ENCODE measurements at places on chromosomes 4 and X. TPM values are rescaled to one million over a fixed set of nuclear protein-coding genes. Genes with fewer than 3 reads are reported as not detected.

- no peak for DNase-seq
- H3K27me3 ChIP-seq = no peaks in the 10 kb centered on the region
- H3K36me3 ChIP-seq = no peaks in the 10 kb centered on the region
- H3K27ac ChIP-seq = no peak overlapping the region
Observed at GRCh38 chrX:129115104-129115503, 408.2 kb downstream of the SMARCA1 start.

DNA sequence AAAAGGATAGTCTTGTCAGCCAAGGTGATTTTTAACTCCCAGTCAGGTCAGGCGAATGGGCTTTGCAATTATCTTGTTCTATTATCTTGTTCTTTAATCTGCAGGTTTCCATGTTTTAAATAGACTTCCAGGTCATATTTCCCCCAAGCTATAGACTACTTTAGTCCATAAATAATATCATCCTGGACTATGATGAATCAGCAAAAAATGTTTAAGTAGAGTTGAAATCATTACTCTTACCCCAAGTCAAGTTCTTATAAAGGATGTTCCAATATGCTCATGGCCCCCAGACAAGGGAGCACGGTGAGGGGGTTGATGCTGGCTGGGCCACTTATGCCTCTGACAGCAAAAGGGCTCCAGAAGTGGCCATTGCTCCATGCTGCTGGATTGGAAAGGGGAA lies 75.1 kb downstream of the SLC2A9 start:
- H3K27me3 ChIP-seq = no peaks in the 10 kb centered on the region
- H3K36me3 ChIP-seq = no peaks in the 10 kb centered on the region
- H3K4me1 ChIP-seq = peaks cover 7% of the 10 kb centered on the region
- DNase-seq = no peak
- no peak overlapping the region for H3K27ac ChIP-seq
- no peak overlapping the region for H3K4me3 ChIP-seq

GRCh38 chr4:11189756-11190155 lies 238.9 kb downstream of the HS3ST1 start:
- no peaks in the 10 kb centered on the region for H3K4me1 ChIP-seq
- DNase-seq = no peak
- H3K27me3 ChIP-seq = no peaks in the 10 kb centered on the region
- no peaks in the 10 kb centered on the region for H3K36me3 ChIP-seq

- no peak overlapping the region for H3K27ac ChIP-seq
- no peak for DNase-seq
- H3K27me3 ChIP-seq = no peaks in the 10 kb centered on the region
- H3K36me3 ChIP-seq = no peaks in the 10 kb centered on the region
- no peak overlapping the region for H3K4me3 ChIP-seq
- H3K4me1 ChIP-seq = no peaks in the 10 kb centered on the region
Observed at GRCh38 chr4:112357453-112357852, 60.3 kb downstream of the ALPK1 start.

DNA sequence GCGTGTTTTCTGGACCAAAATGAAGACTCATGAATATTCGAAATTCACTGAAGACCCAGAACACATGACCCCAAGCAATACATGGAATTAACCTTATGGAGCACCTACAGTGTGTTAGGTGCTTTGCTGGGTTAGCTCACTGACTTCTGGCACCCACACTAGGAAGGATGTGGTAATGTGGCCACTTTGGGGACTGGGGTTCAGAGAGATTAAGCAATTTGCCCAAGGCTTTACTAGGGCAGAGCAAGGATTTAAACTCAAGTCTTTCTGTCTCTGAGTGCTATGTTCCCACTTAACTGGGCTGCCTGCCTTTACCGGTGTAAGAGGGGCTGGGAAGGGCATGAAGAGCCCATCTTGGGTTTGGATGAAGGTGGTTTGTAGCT lies 162.0 kb upstream of the ATP6AP2 start:
- no peak overlapping the region for H3K27ac ChIP-seq
- no peak for DNase-seq
- H3K4me1 ChIP-seq = no peaks in the 10 kb centered on the region
- no peak overlapping the region for H3K4me3 ChIP-seq
- no peaks in the 10 kb centered on the region for H3K27me3 ChIP-seq

DNA sequence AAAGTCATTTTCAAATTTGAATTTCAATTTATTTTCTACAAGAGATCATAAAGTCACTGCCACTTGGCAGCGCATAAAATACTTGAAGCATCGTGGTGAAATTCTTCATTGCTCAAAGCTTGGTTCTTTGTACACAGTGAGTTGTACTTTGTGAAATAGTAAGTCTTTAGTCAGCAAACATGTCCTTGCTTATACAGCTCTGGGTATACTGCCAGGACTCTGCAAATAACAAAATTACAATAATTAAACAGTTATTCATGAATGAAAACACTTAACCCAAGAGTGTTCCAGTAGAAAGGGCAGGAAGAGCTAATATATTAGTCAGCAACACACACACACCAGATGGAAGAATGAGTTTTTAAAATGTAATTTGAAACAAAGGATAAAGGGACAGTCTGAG lies 1300.9 kb upstream of the DIAPH2 start:
- H3K36me3 ChIP-seq = no peaks in the 10 kb centered on the region
- no peak for DNase-seq
- H3K4me1 ChIP-seq = no peaks in the 10 kb centered on the region
- H3K27ac ChIP-seq = no peak overlapping the region
- H3K4me3 ChIP-seq = no peak overlapping the region

- no peaks in the 10 kb centered on the region for H3K36me3 ChIP-seq
- peak overlapping the region; percentile 39 for H3K27ac ChIP-seq
- DNase-seq = no peak
- peaks cover 9% of the 10 kb centered on the region for H3K4me1 ChIP-seq
- no peaks in the 10 kb centered on the region for H3K27me3 ChIP-seq
- no peak overlapping the region for H3K4me3 ChIP-seq
Observed at GRCh38 chr4:158895797-158896576, 127.2 kb downstream of the FNIP2 start.

GRCh38 chrX:10189317-10190268 lies 32.8 kb downstream of the CLCN4 start:
- peak; percentile 48 for DNase-seq
- no peak overlapping the region for H3K27ac ChIP-seq
- H3K27me3 ChIP-seq = no peaks in the 10 kb centered on the region
- H3K36me3 ChIP-seq = no peaks in the 10 kb centered on the region

RS1 gene
- not detected for total RNA-seq

TECRL gene
- 19.2 TPM for total RNA-seq

UCHL1 gene
- total RNA-seq = 104 TPM

Measured in gastrocnemius medialis (tissue), 4 donors.